ENCODE measurements at places on chromosomes 11 and 22.

DNA sequence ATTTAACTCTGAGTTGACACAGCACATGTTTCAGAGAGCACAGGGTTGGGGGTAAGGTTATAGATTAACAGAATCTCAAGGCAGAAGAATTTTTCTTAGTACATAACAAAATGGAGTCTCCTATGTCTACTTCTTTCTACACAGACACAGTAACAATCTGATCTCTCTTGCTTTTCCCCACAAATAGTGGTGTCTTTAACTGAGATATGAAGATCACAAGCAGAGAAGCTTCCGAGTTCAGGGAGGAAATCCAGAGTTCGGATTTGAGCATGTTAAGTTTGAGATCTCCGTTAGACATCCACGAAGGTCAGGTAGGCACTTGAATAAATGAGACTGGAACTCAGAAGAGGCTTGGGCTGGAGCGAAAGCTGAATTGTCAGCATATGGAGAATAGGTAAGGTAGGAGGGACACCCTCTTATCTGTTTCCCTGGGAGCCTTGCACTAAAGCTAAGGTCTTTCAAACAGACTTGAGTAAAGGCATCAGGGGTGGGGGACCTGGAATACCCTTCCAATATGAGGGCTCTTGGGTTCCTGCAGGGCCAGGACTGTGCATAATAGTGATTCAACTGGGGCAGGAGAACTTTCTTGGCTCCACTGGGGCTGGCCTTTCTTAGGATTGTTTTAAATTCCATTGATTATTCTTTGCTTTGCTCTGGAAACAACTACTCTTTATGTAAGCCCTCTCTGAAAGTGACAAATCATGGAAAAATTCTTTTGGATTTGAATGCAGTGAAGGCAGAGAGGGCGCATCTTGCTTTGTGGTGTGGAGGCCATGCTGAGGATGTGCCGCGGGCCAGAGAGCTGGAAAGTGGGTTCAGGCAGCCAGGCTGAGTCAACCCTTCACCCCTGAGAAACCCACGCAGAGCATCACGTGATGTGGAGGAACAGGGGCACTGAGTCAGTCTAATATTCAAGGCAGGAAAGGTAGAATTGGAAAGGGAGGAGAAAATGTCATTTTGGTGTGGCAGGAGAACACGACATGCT, 62.7 kb upstream of the AMPD3 start:
- DNase-seq, result no peak

- no peak for DNase-seq
Measured at GRCh38 chr22:26941896-26942636, 284.7 kb downstream of the MIAT start.

DNA sequence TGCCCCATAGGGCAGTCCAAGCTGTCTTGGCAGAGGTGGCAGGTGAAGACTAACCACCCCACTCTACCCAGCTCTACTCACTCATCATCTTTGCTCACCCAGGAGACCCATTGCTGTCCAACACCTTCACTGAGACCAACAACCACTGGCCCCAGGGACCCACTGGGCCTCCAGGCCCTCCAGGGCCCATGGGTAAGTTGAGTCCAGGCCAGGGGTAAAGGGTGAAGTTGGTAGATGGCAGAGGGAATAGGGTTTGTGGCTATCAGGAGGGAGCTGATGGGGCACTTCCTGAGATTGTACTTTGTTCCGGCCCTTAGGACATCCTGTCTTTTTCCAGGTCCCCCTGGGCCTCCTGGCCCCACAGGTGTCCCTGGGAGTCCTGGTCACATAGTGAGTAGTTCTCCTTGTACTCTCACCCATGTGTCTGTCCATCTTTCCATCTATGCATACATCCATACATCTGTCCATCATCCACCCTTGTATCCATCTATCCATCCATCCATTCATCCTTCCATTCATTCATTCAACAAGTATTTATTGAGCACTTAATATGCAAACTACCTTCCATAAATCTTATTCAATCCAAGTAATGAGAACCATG, 27.7 kb downstream of the EMID1 start:
- no peak for DNase-seq

GRCh38 chr11:45260071-45260470, 26.1 kb downstream of the SYT13 start:
- DNase-seq, result no peak

Data from amygdala (tissue), 56 donors.